ENCODE measurements at places on chromosomes 1 and 21.
A peak's percentile ranks its signal among the peaks of the same experiment; 100 is the strongest.

DNA sequence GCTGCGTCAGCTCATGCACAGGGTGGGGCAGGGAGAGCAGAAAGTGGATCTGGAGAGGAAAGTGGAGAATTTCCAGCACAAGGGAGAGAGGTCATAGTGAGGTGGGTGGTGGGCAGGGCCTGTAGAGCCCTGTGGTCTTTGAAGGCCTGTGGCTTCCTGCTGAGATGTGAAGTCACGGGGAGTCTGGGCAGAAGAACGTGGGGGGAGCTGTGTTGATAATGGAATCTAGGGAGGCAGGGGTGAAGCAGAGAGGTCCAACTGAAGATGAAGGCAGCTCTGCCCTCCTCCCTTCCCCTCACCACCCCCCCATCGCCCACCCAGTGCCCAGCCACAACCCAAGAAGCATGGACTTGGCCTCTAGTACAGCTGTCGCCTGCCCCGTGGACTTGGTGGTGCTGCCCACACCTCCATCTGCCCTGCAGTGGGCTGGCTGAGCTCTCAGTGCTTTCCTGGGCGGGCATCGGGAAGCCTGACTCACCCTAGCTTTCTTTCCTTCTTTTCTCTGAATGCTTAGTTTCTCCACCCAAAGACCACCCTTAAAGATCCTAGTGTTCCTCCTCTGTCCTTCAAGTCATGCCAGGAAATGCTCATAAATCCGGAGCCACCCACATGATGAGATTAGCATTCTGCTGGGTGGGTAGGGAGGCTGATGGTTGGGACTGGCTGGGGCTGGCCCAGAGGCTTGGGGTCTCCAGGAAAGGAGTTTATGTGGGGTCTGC, 186.1 kb downstream of the TRABD2B start:
- no peak for DNase-seq

- no peak for DNase-seq
Observed at GRCh38 chr1:185439727-185440415, 122.8 kb upstream of the IVNS1ABP start.

- DNase-seq: no peak
Observed at GRCh38 chr1:70034403-70034802, 171.0 kb downstream of the LRRC40 start.

DNA sequence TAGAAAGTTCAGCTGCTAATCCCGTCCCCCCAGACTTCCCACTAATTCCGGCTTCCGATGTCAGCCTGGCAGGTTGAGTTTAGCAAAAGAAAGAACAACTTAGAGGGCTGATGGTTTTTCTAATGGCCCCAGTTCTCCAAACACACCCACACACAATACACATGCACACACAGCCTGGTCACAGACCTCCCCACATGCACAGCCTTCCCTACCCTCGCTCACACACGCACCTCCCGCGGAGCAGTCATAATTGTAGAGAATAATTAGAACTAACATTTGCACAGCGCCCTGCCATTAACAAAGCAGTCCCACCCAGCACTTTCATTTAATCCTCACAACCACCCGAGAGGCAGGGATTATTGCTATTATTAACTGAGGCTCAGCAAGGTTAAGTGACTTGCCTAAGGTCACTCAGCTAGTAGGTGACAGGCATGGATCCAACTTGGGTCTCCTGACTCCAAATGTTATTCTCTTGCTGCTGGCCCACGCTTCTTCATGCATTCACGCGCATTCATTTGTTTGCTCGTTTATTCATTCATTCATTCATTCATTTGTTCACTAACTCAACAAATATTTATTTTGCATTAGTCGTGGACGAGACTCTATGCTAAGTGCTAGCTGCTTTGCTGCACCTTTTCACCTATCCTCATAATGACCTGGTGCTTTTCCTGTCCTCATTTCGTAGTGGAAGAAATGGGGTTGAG, 274.9 kb downstream of the FOXD2 start:
- no peak for DNase-seq

DNA sequence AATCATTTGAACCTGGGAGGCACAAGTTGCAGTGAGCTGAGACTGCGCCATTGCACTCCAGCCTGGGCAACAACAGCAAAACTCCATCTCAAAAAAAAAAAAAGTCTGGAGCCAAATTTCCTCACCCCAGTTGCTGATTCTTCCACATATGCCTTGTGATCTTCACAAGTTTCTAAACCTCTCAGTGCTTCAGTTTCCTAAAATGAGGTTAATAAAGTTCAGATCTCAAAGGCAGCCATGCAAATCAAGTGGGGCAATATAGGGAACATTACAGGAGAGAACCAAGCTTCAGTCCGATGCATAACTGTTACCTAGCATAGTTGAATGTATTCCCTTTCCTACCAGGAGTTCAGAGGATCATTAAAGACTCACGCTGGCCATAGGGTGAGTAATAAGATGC, 4.8 kb downstream of the ITLN1 start:
- DNase-seq: no peak

DNA sequence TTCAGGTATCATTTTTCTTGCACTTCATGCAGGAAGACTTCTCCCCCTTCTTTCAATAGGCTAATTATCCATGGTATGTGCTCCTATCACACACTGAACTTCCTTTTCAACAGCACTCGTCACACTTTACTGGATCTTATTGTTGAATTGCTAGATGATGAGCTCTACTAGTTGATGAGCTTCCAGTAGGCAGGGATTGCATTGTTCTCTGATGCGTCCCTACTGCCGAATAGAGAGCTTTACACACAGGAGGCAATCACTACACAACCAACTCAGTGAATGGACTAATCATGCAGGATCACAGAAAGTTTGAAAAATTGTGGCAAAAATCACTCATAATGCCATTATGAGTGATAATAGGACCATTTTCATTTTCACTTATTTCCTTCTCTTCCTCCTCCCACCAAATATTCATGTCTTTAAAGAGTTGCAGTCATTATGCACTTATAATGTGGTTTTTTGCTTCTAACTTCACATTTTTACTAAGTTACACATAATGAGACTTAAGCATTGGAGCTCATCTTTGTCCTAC, 128.1 kb upstream of the ZNF648 start:
- DNase-seq: no peak

GRCh38 chr1:54986025-54986424, 5.6 kb downstream of the TMEM61 start:
- no peak for DNase-seq

DNA sequence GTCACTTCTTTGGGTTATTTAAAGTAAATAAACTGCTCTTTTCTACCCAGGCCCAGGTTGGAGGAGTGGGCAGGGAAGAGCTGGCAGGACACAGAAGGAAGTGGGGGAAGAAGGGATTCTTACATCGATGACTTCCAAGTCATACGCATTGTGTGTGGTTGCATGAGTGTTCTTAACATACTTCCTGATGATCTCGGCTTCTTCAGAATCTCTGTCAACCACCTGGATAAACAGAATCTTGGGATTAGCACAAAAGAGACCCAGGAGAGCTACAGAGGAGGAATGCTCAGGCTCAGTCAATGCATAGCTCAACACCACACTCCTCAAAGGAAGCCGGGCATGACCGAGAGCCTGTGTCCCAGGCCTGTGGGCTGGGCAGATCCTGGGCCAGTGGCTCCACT, 42.1 kb downstream of the PARP1 start:
- DNase-seq: no peak

DNA sequence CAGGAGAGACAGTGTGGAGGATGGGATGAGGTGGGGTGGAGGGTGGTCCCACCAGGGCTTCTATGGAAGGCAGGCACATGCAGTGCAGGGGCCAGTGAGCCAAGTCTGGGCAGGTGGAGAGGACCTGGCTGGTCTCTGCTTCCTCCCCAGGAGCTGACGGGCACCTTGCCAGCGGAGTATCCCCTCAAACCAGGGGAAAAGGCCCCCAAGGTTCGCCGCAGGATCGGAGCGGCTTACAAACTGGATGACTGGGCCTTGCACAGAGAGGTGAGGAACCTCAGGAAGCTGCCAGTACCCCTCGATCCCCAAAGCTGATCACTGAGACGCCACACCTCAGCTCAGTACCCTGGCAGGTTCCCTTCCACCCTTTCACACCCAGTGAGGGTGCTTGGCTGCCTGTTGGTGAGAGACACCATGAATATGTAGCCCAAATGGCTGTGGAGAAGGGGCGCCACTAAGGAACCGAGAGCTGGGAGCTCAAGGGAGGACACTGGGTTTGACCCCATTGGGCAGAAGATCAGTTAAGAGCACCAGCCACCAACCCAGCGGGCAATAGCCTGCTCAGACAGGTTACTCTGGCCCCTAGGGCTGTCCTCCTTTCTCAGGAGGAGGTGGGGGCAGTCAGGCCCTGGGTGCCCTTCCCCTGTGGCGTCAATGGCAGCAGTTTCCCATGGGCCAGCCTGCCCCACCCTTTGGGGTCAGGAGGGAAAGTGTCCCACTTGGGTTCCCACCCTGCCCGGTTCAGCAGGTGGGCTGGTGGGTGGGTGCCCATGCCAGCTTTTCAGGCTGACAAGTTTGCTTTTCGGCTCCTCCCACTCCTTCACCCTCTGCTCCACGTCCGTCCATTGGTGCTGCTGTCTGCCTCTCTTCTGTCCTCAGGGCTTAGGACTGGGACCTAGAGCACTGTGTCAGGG, 5.5 kb downstream of the INAVA start:
- DNase-seq: no peak

DNA sequence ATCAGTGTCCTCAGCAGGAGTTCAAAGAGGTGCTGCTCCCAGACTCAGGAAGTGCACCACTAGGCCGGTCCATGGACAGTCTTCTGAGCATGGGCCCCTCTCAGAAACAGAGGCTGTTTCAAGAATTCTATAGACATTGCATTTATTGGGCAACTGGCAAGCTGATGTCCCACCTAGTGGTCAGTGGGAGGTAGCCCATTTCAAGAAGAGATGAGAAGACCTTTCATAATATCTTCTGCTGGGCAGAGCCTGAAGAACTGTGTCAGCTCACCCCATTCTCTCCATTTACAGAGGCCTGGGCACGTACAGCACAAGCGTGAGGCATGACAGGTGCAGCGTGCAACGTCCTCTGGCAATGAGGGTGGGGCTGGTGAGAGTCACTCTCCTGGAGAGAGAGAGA, 216.0 kb downstream of the DYRK1A start:
- no peak for DNase-seq

DNA sequence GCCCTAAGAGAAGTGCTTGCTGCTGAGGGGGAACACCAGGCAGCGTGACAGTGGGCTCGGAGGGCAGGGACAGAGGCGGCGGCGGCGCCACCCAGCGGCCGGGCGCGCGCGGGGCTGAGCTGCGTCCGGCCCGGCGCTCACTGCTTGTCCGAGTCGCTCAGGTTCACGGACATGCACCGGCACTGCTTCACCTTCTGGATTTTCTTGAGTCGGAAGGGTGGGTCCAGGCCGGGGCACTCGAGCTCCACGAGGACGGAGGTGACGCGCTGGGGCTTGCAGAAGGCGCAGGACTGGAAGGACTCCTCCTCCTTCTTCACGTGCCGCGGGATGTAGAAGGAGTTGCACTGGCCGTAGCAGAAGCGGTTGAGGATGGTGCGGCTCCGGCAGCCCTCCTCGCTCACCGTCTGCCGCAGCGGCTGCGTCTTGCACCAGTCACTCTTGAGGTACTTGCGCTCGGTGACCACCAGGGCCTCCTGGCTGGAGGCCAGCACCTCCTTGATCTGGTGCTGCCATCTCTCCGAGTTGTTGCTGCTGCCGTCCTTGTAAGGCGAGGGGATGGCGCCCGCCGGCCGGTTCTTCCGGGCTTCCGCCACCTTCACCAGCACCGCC, 119.0 kb downstream of the GREM2 start:
- DNase-seq: no peak

GRCh38 chr1:159795534-159795933, 6.6 kb upstream of the FCRL6 start:
- no peak for DNase-seq

- DNase-seq: no peak
Observed at GRCh38 chr1:53595906-53596305, 136.7 kb downstream of the DMRTB1 start.

GRCh38 chr1:62962901-62963776, 179.2 kb downstream of the ATG4C start:
- DNase-seq: peak; percentile 37

DNA sequence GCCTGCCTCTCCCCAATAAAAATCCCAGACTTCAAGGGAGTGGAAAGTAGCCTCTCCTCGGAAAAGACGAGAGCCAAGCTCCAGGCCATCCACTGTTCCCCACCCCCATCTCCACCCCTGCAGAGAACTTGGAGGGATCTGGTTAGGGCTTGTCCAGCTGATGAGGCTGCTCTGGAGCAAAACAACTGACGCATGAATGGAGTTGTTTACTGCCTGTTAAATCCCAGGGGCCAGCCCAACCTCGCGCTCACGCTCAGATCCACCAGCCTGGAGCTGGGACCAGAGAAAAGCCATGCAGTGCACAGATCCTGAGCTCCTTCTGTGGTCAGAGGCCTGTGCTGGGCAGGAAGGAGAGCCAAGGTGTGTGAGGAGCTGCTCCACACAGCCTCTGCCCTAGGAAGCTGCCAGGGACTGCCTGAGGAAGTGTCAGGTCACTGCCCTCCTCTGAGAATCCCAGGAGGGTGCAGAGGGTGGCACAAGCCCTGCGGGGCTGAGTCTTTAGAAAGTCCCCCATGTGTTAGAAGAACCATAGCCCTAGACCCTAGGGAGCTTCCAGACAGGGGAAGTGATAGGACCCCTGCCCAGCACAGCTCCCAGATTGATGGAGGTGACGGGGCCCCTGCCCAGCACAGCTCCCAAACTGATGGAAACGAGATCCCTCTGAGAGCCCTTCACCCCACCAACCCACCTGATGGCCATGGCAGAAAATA, 109.0 kb upstream of the IPO9 start:
- DNase-seq: no peak

DNA sequence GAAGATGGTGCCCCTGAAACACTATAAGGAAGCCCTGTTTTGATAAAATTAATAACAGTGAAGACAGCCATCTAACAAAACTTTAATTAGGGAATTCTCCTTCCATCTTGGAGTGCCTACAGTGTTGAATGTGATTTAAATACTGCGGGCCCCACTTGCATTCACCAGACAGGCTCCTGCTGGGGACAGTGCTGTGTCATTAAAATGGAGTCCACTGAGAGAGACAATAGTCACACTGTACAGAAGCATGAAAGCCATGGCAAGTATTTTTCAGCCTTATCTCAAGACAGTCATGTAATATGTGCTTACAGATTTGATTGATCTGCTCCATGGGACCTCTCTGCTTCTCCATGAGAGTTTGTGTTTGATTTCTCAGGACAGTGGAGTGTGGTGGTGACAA, 29.7 kb upstream of the ZBTB18 start:
- DNase-seq: no peak

- DNase-seq: no peak
Observed at GRCh38 chr1:29793653-29794348, 557.5 kb downstream of the PTPRU start.

DNA sequence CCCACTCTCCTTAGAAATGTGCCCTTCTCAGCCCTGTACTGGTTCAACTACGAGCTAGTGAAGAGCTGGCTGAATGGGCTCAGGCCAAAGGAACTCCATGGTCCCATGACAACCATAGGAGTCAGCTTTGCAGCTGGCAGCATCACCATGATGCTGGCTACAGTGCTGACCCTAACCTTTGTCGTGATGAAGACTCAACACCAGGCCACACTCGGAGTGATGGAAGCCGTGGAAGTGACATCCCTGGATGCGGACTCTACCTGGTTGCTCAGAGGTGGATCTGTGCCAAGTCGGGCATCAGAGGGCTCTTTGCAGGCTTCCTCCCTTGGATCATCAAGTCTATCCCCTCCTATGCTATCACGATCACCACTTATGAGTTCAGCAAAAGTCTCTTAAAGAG, 11.6 kb downstream of the KDM5B start:
- DNase-seq: no peak
